Prostate gland (tissue), 2 donors: ENCODE measurements at places on chromosomes 13 and 19. TPM values are rescaled to one million over a fixed set of nuclear protein-coding genes. Genes with fewer than 3 reads are reported as not detected.

DNA sequence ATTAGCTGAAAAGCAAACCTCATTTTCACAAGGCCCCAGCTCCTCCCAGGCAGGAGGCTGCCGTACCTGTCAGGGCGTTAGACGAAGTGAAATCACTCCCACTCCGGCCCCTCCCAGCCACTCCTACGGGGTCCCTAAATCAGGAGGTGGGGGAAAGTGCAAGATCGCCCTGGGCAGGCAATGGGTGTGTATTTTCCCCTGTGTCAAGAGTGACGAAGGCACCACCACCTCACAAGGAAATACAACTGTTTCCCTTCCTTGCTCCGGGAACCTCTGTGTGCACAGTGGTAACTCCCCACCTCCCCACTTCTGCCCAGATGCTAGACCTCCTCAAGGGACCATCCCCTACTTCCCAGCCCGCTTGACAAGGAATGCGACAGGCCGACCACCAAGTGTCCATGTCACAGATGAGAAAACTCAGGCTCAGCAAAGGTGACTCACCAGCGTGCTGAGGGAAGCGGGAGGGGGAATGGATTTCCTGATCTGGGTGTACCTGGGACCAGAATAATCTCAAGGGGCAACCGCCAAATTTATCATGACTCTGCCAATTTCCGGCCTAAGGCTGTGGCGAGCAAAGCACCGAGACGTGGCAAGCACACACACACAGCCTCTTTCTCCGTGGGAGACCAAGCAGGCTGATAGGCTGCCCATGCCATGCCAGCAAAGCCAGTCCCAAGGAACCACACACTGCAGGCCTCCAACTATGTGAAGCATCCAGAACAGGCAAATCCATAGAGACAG is 7.3 kb downstream of the PPP6R1 start:
- no peak for DNase-seq

DNA sequence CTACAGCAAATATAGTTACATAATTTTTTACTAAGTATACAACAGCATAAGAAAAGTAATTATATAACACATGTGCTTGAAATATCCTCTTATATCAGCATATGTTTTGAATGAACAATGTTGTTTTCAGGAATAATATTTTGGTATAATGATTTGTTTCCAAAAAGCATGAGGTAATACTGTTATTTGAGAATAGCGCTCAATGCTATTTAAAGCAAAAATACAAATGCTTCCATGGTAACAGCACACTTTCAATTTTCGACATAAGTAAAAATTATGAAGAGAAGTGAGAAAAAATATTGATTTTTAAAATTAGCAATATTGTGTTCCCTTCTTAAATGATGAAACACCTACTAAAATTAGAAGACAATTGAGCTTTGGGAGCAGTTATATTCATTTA is 715.9 kb upstream of the ATXN8OS start:
- DNase-seq, result no peak

- DNase-seq, result no peak
These were observed 158.6 kb downstream of the ZNF536 start for GRCh38 chr19:30530751-30531150.

RAB20 gene
- 42.1 TPM for total RNA-seq
